ENCODE measurements at places on chromosomes 4 and X.

DNA sequence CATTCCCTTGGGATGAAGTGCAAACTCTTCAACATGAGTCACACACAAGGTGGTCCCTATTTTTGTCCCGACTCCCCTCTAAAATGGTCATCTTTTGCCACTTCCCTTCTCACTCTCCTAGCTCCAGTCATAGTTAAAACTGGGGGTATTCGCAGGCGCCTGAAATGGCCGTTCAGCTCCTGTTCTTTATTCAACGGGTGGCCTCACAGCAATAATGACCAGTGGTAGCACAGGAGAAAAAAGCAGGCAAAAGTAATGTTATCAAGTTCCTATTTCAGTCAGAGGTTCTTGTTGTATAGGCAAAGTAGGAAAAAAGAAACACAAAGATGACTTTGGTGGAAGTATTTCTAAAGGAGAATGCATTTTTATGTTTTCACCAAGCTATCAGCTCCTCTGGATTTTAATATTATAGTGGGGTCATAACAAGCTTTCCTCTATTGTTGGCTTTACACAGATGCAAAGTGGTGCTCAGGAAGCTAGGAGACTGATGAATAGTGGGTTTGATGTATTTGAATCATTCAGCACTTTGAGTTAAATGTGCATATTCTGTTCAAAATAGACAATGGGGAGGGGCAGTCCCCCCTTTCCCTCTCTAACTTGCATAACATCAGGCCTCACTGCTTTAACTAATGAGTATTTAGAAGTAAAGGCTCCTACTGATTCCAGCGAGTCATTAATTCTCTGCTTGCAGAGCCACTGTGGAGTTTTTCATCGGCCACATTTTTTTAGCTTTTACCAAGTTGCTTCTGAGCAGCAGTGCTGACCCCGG, 171.2 kb upstream of the NDP start:
- no peak for DNase-seq

GRCh38 chr4:8580321-8581093, at the start of gene GPR78:
Gene GPR78, plus strand, starts transcription at chr4:8580392. Its CDS starts 591 bp downstream, at chr4:8580983.
- no peak for DNase-seq

- DNase-seq: no peak
These were observed 68.9 kb downstream of the SH2D1A start for GRCh38 chrX:124415115-124415800.

GRCh38 chr4:1998296-1998695, 10.5 kb downstream of the NELFA start:
- no peak for DNase-seq

DNA sequence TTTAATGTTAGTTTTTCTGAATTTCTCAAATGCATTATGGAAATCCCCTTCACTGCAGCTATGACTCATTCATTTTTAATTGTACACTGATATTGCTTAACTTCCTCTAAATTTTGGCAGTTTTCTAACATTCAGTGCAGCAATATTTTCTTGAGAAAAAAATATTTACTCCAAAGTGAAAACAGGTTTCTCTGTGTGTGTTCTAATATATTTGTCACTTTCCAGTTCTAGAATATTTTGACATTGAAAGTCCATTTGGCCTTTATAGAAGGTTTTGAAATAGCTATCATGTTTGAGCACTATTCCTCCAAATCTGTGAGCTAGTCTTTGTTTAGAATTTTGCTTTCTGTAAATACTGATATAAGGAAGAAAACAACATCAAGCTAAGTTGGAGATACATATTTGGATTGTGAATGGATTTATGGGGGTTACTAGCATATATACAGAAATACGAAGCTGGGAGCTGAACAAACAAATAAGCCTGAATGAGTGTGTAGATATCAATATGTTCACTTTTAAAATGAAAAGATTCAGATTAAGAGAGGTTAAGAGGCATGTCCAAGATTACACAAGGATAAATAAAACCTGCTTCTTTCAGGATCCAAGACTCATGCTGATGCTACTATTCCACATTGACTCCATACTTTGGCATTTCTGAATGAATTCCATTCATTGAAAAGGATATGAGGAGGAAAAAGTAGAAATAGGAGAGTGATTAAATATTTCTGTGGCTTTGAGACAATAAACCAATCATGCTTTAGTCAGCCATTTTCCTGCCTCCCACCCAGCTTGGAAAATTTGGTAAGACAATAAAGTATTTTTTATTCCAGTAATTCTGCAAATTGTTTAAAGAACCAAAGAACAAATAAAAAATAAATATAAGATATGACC, 57.3 kb upstream of the SLIT2 start:
- no peak for DNase-seq

- DNase-seq: no peak
These were observed 37.4 kb upstream of the SMIM10L2A start for GRCh38 chrX:135384161-135384836.

GRCh38 chr4:25209702-25210101, 24.1 kb upstream of the PI4K2B start:
- no peak for DNase-seq

- DNase-seq: no peak
These were observed 388.5 kb upstream of the SPANXN4 start for GRCh38 chrX:142637206-142637605.

DNA sequence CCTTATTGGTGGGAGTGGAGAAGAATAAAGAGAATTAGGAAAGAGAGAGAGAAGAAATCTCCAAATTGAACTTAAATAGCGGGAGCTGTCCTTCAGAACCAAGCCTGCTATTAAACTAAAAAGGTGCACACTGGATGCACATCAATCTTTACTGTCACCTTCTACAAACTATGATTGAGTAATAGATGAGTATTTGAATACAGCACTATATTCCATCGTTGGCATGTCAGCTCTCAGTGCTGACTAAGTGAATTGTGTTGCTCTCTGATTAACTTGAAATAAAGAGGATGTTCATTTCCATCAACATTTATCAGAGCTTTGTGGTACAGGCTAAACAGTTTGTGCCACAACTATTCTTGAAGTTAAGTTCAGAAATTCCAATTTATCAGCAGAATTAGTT, 143.7 kb upstream of the PABPC4L start:
- no peak for DNase-seq

DNA sequence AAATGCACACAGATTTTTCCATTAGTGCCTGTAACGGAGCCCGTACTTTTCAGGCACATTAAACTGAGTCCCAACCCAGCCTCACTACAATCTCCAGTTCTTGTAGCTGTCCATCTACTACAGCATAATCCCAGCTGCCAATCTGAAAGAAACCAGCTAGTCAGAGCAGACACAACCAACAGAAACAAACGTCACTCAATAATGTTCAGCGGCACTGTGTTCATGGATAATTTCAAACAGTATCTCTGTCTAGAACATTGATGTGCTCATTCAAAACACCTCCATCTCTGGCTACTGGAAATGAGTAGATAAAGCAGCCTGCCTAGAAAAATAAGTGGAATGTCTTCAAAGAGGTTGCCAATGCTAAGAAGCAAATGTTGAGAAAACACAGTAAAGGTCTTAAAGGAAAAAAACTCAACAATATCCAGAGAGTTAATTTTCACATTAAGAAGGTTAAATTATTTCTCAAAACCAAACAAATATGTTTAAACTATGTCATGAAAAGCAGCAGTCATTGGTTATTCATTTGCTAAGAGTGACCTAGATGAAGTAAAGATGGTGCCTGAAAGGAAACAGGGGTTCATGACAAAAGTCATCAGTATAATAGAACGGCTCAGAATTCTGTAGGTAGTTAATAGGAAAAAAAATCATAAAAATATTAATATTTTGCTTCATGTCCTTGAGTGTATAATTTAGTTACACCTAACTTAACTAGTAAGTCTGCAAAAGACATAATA, 245.1 kb upstream of the MAB21L2 start:
- no peak for DNase-seq

DNA sequence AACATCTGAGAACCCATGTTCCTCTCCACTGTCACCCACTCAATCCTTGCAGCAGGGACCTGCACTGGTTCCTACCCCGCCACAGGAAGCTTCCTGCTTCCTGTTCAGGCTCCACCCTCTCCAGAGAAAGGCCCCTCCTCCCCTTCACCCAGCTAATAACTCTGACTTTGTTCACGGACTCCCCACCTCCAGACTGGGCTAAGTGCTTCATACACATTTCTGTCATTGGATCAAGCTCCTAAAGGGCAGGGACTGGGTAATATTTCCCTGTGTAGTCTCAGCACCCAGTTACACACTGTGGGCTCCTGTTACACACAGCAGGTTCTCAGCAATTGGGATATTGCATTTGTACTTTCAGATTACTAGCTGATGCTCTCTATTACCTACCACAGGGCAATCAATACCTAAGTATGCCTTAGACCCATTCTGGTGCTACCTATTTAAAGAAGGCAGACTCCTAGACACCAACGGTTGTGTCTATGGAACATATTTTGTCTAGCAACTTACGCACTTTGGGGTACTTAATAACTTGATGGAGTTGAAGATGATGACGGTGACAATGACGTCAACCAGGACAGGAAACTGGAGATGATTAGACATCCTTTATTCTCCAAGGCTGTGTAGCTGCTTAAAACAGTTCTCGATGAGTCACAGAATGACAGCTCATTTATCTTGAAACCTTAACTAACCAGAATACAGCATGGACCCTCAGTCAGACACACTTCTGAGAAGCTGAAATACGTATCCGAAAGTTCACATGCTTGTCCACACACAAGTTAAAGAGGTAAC, 58.1 kb downstream of the MAML3 start:
- peak; percentile 64 for DNase-seq

DNA sequence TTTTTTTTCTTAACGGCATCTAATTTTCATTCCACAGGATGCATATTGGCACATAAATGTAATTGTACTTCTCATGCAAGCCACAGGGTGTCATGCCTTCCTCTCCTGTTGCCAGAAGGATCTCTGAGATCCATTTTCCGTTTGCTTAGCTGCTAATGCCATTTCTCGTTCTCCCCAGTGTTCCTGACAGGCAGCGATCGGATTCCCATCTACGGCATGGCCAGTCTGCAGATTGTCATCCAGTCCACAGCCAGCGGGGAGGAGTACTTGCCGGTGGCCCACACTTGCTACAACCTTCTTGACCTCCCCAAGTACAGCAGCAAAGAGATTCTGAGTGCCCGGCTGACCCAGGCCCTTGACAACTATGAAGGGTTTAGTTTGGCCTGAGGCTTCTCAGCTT, 8.9 kb upstream of the NAP1L5 start:
- DNase-seq: no peak

GRCh38 chr4:74794382-74795010, at the start of gene BTC:
Gene BTC, minus strand, starts transcription at chr4:74794523. Its CDS starts 198 bp downstream, at chr4:74794325.
- no peak for DNase-seq

DNA sequence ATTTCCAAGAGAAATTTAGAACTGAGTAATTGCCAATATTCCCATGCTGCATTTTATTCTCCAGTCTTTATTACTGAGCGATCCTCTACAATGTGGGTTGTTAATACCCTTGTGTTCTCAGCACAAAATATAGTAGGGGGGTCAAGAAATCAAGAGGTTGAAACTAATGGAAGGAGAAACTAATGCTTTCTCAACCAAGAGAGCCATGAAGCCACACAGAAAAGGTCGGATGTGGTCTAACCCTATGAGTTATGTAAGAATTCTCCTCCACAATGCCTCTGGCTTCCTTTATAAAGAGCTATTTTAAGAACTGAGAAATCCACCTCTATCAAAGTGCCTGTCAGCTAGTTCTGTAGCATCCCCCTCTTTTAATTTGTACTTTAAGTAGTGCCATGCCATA, 268.5 kb downstream of the CHIC1 start:
- DNase-seq: peak; percentile 61

GRCh38 chr4:104352211-104352610, 142.5 kb downstream of the CXXC4 start:
- DNase-seq: peak; percentile 2

GRCh38 chr4:64940698-64941097, 531.4 kb upstream of the TECRL start:
- no peak for DNase-seq

GRCh38 chrX:119870626-119871131, 854 bp downstream of the RNF113A start:
- peak; percentile 22 for DNase-seq

GRCh38 chr4:169271692-169272007, 894 bp upstream of the SH3RF1 start:
- DNase-seq: no peak

DNA sequence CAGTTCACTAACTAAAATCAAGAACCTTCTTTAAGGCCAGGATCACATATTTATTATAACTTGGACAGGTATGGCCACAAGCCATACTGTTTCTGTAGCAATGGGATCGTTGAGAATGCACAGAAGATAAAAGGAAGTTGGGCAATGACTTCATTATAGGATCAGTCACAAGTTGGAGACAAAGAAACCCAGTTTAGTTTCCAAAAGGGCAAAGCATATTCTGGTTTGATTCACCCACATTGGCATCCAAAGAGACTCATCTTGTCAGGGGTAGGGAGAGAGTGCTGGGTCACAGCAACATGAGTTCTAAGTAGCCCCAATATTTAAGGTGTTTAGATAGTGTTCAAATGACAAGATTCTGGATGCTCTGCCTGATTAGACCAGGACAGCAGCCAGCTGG, 317.1 kb upstream of the GALNT7 start:
- DNase-seq: no peak
